Lower lobe of right lung (tissue), 2 donors: ENCODE measurements at places on chromosomes 1 and 21. TPM values are rescaled to one million over a fixed set of nuclear protein-coding genes. Genes with fewer than 3 reads are reported as not detected.

The CYYR1 gene
- 28.1 TPM for total RNA-seq

The NTNG1 gene
- 9.6 TPM for total RNA-seq

The PDPN gene
- 33.3 TPM for total RNA-seq

The RXFP4 gene
- not detected for total RNA-seq

DNA sequence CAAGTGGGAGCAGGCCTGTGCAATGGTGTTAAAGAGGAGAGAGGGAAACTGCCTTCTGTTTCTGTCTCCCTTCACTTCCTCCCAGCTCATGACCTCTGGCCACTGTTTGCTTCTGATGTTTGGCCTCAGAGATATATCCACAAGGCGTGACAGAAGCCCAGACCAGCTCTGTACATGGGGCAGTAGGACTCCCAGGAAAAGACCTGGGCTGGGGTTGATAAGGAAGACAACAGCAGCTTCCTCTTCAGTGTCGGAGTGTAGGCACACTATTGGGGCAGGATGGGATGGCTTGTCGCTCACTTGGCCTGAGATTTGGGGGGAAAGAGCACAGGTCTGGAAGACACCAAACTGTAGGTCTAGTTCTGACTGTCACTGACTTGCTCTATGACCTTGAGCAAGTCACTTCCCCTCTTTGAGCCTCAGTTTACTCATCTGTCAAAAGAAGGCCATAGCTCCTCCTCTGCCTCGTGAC is 67.8 kb upstream of the KLHDC7A start:
- DNase-seq = no peak
- no peaks in the 10 kb centered on the region for H3K27me3 ChIP-seq
- H3K36me3 ChIP-seq = no peaks in the 10 kb centered on the region

GRCh38 chr1:234871710-234872271 is 256.8 kb downstream of the TOMM20 start:
- peaks cover 41% of the 10 kb centered on the region for H3K4me1 ChIP-seq
- no peak overlapping the region for H3K27ac ChIP-seq
- H3K27me3 ChIP-seq = no peaks in the 10 kb centered on the region
- no peaks in the 10 kb centered on the region for H3K36me3 ChIP-seq
- no peak overlapping the region for H3K4me3 ChIP-seq

DNA sequence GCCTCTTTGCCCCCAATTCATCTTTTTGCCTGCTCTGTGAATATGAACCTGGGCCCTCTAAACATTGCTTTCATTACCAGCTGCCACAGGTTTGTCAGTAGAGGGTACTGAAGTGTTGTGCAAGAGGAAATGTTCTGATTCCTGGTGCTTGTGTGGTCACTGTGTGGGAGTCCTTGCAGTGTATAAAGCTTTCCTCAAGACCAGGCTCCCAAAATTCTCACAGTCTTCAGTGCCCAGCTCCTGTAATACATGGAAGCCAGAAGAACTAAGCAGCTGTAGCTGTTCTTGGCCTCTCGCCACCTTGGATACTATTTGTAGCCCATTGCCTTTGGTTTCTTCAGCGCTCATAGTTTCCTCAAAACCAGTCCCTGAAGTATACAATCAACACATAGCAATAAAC is 1046.2 kb downstream of the BRINP3 start:
- H3K4me3 ChIP-seq = no peak overlapping the region
- H3K27me3 ChIP-seq = no peaks in the 10 kb centered on the region
- no peaks in the 10 kb centered on the region for H3K36me3 ChIP-seq
- no peaks in the 10 kb centered on the region for H3K4me1 ChIP-seq

DNA sequence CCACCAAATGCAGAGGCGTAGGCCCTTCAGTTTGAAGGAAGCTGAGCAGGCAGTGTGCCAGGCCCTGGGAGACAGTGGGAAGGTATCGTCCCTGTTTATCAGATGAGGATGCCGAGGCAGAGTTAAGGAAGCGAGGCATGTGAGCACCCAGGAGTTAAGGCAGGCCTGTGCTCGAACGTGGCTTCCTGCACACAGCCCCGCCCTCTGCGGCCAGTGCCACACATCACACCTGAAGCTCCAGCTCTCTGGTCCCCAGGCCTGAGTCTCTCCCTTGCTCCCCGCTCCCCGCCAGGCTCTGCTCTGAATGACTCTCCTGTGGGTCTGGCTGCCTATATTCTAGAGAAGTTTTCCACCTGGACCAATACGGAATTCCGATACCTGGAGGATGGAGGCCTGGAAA is 32.1 kb downstream of the EPHX1 start:
- no peaks in the 10 kb centered on the region for H3K27me3 ChIP-seq
- no peak for DNase-seq
- peaks cover 5% of the 10 kb centered on the region for H3K4me1 ChIP-seq
- H3K4me3 ChIP-seq = no peak overlapping the region
- peaks cover 100% of the 10 kb centered on the region for H3K36me3 ChIP-seq

DNA sequence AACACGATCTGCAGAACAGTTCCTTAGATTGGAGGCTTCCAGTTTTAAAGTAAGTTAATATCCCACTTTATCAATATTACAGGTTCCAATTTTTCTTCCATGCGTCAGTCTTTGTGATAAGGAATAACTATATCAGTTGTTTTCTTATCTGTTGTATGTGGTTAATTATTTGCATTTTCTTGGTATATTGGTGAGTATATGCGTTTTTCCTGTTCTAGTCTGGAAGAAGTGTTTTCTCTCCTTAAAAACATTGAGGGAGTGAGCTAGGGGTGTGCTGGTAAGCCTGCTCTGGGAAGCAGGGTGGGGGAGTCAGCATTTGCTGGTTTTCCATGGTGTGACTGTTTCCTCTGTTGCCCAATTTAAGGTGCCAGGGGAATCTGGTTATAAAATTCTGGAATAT is 50.2 kb upstream of the KIF1B start:
- no peak for DNase-seq
- H3K4me1 ChIP-seq = no peaks in the 10 kb centered on the region
- H3K36me3 ChIP-seq = peaks cover 93% of the 10 kb centered on the region
- no peak overlapping the region for H3K4me3 ChIP-seq

DNA sequence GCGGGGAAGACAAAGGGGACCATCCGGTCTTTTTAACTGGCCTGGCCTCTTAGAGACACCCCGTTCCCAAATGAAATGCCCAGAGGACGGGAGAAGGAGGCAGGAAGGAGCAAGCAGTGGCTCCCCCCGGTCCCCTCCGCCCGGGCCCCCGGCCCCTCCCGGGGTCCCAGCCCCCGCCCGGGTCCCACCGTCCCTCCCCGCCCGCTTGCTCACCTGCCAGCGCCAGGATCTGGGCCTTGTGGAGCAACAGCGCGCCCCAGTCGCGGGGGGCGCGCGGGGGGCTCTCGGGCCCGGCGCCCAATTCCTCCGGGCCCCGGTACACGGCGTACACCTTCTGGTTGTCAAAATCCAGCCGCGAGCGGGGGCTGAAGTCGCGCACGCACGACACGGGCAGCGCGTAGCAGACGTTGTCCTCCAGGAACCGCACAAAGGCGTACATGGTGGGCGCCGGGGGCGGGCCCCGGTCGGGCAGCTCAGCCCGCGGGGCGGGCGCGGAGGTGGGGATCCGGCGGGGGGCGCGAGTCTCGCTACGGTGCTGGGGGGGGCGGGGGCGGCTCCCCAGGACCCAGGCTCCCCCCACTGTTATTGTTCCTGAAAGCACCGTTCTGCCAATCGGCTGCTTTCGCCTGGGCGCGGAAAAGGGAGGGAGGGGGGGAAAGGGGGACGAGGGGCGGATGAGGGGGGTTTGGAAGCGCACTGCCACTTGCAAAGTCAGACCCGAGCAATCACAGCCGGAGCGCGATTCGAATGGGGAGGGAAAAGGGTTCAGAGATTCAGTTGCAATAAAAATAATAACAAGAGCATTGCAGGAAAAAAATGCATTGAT is at the start of gene BEND5:
TSS of gene BEND5 (minus strand) at position 499 of the 826 bp plus-strand sequence. CDS start at position 439, 60 bp downstream.
- H3K36me3 ChIP-seq = no peaks in the 10 kb centered on the region
- peak within 1 kb of the TSS; percentile 81 for H3K27ac ChIP-seq
- peaks cover 20% of the 10 kb centered on the region for H3K4me1 ChIP-seq
- no peaks in the 10 kb centered on the region for H3K27me3 ChIP-seq
- peak within 1 kb of the TSS; percentile 76 for H3K4me3 ChIP-seq

DNA sequence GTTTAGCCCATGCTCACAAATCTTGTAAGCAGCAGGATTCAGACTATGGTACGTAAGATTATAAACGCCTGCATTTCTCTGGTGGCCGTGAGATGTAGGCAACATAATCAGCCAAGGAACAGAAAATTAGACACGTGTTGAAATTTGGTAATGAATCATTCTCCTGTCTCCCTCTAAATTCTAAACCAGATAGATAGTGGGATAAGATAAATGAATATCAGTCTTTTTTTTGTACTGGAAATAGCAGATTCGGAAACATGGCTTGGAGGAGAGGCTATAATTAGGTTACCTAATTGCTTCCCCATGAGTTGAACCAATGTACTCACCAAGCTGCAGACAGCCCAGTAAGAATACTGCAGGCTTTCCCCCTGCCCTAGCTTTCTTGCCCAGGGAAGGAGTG is 172.3 kb downstream of the TGFB2 start:
- no peak overlapping the region for H3K4me3 ChIP-seq
- H3K4me1 ChIP-seq = no peaks in the 10 kb centered on the region
- H3K36me3 ChIP-seq = no peaks in the 10 kb centered on the region
- no peak for DNase-seq
- no peak overlapping the region for H3K27ac ChIP-seq
- H3K27me3 ChIP-seq = no peaks in the 10 kb centered on the region
